Mammary microvascular endothelial cell (primary cell): ENCODE measurements at places on chromosomes 7 and 10. TPM values are rescaled to one million over a fixed set of nuclear protein-coding genes. Genes with fewer than 3 reads are reported as not detected.

The UPK3BL1 gene
- 6.1 and 9.5 TPM in 2 replicates for total RNA-seq

The CPA2 gene
- total RNA-seq: not detected in 2 replicates

The SAP25 gene
- total RNA-seq: not detected in 2 replicates

The TCAF1 gene
- 26.8 and 33.3 TPM in 2 replicates for total RNA-seq

The FAM107B gene
- 79.3 and 89.9 TPM in 2 replicates for total RNA-seq

The PTPN20 gene
- not detected in 2 replicates for total RNA-seq

The DKK1 gene
- 148 and 166 TPM in 2 replicates for total RNA-seq

The CUBN gene
- total RNA-seq: 2.0 and 6.8 TPM in 2 replicates

The IDE gene
- total RNA-seq: 24.5 and 28.6 TPM in 2 replicates

The RTKN2 gene
- total RNA-seq: 0.27 and 0.44 TPM in 2 replicates

The INPP5A gene
- total RNA-seq: 34.9 and 47.3 TPM in 2 replicates

The FEZF1 gene
- not detected in 2 replicates for total RNA-seq

The FAM25C gene
- not detected in 2 replicates for total RNA-seq

The CYP3A7 gene
- total RNA-seq: not detected in 2 replicates

The STEAP4 gene
- total RNA-seq: not detected in 2 replicates

The MUC12 gene
- not detected in 2 replicates for total RNA-seq

The FFAR4 gene
- not detected in 2 replicates for total RNA-seq

The AKR1C2 gene
- 0.89 and 1.6 TPM in 2 replicates for total RNA-seq

The RBM20 gene
- 0.13 and 0.15 TPM in 2 replicates for total RNA-seq

The TMEM130 gene
- not detected in 2 replicates for total RNA-seq

The CNPY4 gene
- total RNA-seq: 23.8 and 25.7 TPM in 2 replicates

The CYP26A1 gene
- total RNA-seq: 0.60 TPM in 1 of 2 replicates, not detected in the other

The TMEM213 gene
- total RNA-seq: not detected in 2 replicates

The CH25H gene
- total RNA-seq: 4.4 and 6.7 TPM in 2 replicates

The STARD3NL gene
- total RNA-seq: 80.8 and 82.3 TPM in 2 replicates

The ABCB4 gene
- total RNA-seq: 2.1 TPM in 2 replicates

The MICU1 gene
- total RNA-seq: 36.5 and 41.4 TPM in 2 replicates

The RPEL1 gene
- not detected in 2 replicates for total RNA-seq
